ENCODE measurements at places on chromosomes 7 and 10.

GRCh38 chr10:68955355-68955831, 577 bp upstream of the DDX21 start:
- DNase-seq: no peak

- DNase-seq: no peak
These were observed 14.6 kb upstream of the BRI3 start for GRCh38 chr7:98266840-98267239.

- DNase-seq: no peak
These were observed 146.4 kb downstream of the TCERG1L start for GRCh38 chr10:131165092-131165491.

GRCh38 chr10:91597197-91597881, 35.5 kb downstream of the PPP1R3C start:
- DNase-seq: no peak
